ENCODE measurements at places on chromosomes 2 and 18.

DNA sequence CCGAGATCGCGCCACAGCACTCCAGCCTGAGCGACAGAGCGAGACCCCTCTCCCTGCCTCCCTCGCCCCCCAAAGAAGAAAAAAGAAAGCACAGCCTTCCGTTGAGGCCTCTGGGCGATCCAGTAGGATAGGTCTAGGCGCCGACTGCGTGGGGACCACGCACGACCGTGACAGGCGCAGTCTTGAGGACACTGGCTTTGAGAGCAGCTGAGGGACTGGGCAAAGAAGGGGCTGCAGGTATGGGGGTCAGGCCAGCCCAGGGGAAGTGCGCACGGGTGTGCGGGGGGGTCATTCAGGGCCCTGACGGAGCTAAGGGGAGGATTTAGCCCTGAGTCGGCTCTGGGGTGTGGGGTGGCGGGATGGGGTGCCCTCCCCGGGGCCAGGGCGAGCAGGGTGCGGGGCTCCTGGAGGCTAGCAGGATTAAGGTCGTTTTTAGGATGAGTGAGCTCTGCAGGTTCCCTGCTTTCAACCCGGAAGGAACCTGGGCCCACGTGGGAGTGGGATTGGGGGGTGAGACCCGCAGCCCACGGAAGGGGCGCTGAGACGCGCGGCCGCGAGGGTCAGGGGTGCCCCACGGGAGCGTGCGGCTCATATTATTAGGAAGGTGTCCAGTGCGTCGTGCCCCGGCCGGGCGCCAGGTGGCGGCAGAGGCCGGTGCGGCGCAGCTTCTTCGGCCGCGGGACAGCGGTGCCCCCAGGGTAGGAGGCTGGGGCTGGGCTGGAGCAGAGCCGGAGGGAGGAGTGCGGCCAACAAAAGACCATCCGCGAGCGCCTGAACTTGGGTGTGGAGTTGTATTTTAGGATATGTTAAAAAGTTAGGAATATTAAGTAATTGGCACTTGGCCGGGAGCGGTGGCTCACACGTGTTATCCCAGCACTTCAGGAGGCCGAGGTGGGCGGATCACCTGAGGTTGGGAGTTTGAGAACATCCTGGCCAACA, 20.5 kb upstream of the ZNF236 start:
- DNase-seq: no peak

DNA sequence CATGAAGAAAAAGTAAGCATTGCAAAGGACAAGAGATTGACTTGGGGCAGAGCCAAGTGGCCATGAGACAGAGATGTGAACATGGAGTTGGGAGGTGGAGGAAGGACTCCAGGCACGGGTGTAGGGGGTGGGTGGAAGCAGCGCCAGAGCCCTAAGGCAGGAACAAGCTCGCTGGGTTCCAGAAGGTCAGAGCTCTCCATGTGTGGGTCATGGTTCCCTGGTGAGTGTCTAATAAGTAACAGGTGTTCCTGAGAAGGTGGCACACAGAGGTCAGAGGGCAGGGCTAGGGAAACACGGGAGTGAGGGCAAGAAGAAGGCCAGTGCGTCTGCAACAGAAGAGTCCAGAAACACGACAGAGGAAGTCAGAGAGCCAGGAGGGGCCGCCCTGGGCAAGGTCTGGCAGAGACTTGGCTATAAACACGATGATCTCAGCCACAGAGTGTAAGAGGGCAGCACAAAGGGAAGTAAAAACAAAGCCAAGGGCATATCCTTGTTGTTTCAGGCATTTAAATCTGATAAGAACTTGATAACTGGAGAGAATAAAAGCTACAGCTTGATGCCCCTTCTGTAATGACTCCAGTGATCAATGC, 260.8 kb downstream of the TGIF1 start:
- no peak for DNase-seq

DNA sequence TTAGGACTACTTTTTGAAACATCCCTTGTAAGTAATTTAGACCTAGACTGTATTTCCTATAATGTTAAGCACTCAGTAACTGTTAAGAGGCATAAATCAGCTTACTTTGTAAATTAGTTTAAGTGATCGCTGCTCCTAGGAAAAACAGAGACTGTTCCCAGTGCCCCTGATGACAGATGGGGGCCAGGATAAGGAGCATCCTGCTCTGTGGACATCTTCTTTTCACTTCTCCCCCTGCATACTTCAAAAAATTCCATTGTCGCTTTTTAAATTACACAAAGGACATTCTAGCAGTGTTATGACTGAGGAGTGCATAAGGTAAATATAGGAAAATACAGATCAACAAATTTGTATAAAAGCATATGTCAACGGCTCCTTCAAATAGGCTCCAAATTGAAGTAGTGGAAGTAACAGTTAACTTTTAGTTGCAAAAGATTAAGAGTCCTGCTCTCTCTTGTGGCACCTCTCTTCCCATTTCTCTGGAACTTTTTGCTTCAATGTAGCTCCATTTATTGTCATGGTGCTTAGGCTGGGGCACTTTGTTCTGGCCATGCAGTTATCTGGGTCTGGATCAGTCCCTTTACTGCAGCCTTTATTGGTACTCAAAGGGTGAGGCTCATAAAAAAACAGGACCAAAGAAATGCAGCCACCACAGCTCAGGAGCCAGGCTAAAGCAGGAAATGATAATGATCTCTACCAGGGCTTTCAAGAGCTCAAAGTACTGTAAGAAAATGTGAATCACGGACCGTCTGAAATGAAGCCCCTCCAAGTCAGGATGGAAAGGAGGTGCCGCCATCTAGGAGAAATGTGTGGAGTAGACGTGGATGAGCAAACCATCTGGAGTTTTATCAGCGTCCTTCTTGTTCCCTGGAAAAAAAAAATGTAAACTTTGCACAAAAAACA, 162.1 kb upstream of the ZNF516 start:
- no peak for DNase-seq

GRCh38 chr2:52465287-52465686, 1302.3 kb upstream of the CHAC2 start:
- no peak for DNase-seq
